Caco-2 (cell line): ENCODE measurements at places on chromosomes 1 and 21. TPM values are rescaled to one million over a fixed set of nuclear protein-coding genes. Genes with fewer than 3 reads are reported as not detected.

GRCh38 chr21:14547834-14548513, 1.9 kb upstream of the SAMSN1 start:
- no peak for DNase-seq
- H3K27me3 ChIP-seq, result no peaks in the 10 kb centered on the region; the same call in 1 of the 2 replicates
- no peaks in the 10 kb centered on the region for H3K36me3 ChIP-seq
- no peak overlapping the region for H3K27ac ChIP-seq

- peaks cover 18% of the 10 kb centered on the region; the same call in 1 of the 2 replicates for H3K4me1 ChIP-seq
- H3K4me3 ChIP-seq, result no peak overlapping the region
- H3K27me3 ChIP-seq, result no peaks in the 10 kb centered on the region
- DNase-seq, result peak; percentile 81
- H3K27ac ChIP-seq, result no peak overlapping the region
Observed at GRCh38 chr1:33367485-33368405, 46.8 kb upstream of the A3GALT2 start.

- no peaks in the 10 kb centered on the region for H3K4me1 ChIP-seq
- no peak overlapping the region for H3K27ac ChIP-seq
- no peaks in the 10 kb centered on the region for H3K36me3 ChIP-seq
Observed at GRCh38 chr1:98045767-98046641, 125.2 kb upstream of the DPYD start.

DNA sequence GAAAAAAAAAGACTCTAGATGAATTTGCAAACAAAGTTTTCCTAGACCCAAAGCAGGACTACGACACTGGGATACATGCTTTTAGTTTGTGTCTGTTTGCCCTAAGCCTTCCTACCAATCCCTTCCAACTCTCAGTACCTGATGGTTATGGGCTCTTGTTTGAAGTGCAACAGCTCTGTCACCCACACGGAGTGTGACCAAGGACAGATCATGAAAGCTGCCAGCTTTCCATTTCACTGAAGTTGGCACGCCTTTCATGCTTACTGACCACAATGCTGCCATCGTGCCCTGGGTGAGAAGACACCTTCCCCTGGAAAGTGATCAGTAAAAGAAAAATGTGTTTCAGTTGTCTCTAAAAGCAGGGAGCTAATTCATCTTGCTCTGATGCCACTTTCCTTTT, 312.5 kb upstream of the PTBP2 start:
- no peaks in the 10 kb centered on the region for H3K36me3 ChIP-seq
- H3K4me1 ChIP-seq, result no peaks in the 10 kb centered on the region
- no peak overlapping the region for H3K4me3 ChIP-seq

GRCh38 chr1:53122961-53123413, 19.5 kb downstream of the SLC1A7 start:
- H3K27me3 ChIP-seq, result no peaks in the 10 kb centered on the region
- H3K4me1 ChIP-seq, result peaks cover 15% of the 10 kb centered on the region
- no peak overlapping the region for H3K27ac ChIP-seq
- DNase-seq, result no peak

DNA sequence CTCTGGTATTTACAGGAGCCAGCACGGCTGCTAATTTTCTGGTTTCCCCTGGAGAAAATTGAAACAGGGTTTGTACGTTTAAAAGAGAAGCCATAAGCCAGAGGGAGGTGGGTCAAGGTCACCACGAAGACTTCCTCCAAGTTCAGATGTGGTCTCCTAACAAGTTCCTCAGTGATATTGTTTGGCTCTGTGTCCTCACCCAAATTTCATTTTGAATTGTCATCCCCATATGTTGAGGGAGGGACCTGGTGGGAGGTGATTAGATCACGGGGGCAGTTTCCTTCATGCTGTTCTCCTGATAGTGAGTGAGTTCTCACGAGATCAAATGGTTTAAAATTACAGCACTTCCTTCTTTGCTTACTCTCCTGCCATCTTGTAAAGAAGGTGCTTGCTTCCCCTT, 295.4 kb upstream of the DAB1 start:
- no peak overlapping the region for H3K27ac ChIP-seq
- DNase-seq, result no peak
- H3K4me1 ChIP-seq, result no peaks in the 10 kb centered on the region
- no peak overlapping the region for H3K4me3 ChIP-seq
- no peaks in the 10 kb centered on the region for H3K36me3 ChIP-seq
- no peaks in the 10 kb centered on the region for H3K27me3 ChIP-seq

- no peak overlapping the region; the same call in 1 of the 2 replicates for H3K4me3 ChIP-seq
- H3K4me1 ChIP-seq, result peaks cover 38% of the 10 kb centered on the region
- peak; percentile 95 for DNase-seq
- H3K27ac ChIP-seq, result no peak overlapping the region
- no peaks in the 10 kb centered on the region for H3K36me3 ChIP-seq
Observed at GRCh38 chr1:156892190-156893047, 1.1 kb upstream of the PEAR1 start.

DNA sequence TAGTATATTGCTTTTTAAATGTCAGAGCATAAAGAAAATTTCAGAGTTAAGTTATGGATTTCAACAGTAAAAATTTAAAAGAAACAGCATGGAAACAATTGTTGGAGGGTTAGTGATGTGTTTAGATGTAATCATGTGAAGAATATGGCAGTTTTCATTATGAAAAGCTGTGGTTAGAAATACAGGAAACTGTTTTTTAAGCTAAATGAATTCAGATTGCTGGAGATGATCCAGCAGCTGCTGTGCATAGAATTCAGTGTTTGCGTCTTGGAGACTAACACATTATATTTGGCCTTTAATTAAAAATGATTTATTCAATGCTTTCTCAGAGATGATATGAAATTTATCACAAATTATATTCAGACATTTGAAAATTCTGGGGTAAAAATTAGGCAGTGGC, 273.6 kb upstream of the LRRC7 start:
- H3K36me3 ChIP-seq, result no peaks in the 10 kb centered on the region
- no peak overlapping the region for H3K27ac ChIP-seq
- no peaks in the 10 kb centered on the region for H3K4me1 ChIP-seq
- H3K27me3 ChIP-seq, result no peaks in the 10 kb centered on the region
- H3K4me3 ChIP-seq, result no peak overlapping the region

Gene MYCBP
- 21.8 and 27.7 TPM in 2 replicates for total RNA-seq

Gene TBCE
- 38.5 and 40.0 TPM in 2 replicates for total RNA-seq

Gene RGS13
- total RNA-seq, result not detected in 2 replicates

Gene S100A10
- 2,143 and 2,154 TPM in 2 replicates for total RNA-seq

Gene AQP10
- total RNA-seq, result 0.50 and 1.3 TPM in 2 replicates

Gene HUNK
- total RNA-seq, result 4.8 and 7.5 TPM in 2 replicates

Gene RIMKLA
- 10.6 and 12.4 TPM in 2 replicates for total RNA-seq

Gene PLA2G5
- not detected in 2 replicates for total RNA-seq
